ENCODE measurements at places on chromosomes 12 and 14.

GRCh38 chr14:29858299-29858698, 69.3 kb downstream of the PRKD1 start:
- DNase-seq: no peak

GRCh38 chr12:10891937-10892336, 7.9 kb upstream of the PRH1 start:
- no peak for DNase-seq

DNA sequence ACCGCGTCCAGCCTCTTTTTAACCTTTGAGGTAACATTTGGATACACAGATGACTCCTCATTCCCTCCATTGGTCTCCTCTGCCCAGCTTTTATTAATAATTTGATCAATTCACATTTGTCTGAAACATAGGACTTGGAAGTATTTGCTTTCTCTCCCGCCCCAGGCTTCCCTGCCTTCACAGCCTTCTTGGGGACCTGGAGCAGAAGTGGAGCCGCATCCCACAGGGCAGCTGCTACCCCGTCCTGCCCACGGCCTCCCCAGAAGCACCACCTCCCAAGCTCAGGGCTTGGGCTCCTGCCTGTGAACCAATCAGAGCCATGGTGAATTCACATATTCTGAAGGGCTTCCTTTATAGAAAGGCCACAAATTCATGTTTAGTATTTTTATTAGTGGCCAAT, 97.6 kb downstream of the PIWIL1 start:
- no peak for DNase-seq

DNA sequence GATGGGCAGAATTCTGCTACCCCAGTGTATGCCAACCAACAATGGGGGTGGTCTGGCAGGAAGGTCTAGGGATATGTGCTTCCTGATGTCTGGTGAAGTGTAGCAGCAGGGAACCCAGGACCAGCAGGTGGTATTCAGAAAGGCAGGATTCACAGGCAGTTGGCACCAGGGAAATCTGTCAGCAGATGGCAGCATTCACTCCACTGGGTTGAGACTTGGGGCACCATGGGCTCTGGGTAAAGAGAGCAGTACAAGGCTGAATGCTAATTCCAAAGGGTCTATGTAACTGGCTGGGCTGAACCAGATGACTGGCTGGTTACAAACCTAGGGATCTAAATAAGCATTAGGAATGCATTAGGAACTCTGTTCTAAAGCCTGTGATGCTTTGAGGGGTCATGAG, 466.9 kb upstream of the STXBP6 start:
- peak; percentile 61 for DNase-seq

DNA sequence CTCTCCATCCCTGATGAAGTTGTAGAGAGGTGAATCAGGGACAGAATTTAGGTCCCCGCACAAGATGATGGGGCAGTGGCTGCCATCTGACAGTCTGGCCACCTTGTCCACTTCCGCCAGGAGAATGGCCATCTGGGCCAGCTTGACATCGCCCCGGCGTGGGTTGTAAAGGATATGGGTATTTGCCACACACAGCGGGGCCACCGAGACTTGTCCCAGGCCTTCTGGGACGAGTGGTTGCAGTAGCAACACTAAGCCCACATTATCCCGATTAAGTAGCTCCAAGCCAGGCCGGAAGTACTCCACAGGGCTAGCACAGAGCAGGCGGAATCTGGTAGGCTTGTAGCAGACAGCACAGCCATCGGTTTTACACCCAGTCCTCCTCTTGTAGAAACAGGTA, 6.2 kb downstream of the ANGEL1 start:
- no peak for DNase-seq

DNA sequence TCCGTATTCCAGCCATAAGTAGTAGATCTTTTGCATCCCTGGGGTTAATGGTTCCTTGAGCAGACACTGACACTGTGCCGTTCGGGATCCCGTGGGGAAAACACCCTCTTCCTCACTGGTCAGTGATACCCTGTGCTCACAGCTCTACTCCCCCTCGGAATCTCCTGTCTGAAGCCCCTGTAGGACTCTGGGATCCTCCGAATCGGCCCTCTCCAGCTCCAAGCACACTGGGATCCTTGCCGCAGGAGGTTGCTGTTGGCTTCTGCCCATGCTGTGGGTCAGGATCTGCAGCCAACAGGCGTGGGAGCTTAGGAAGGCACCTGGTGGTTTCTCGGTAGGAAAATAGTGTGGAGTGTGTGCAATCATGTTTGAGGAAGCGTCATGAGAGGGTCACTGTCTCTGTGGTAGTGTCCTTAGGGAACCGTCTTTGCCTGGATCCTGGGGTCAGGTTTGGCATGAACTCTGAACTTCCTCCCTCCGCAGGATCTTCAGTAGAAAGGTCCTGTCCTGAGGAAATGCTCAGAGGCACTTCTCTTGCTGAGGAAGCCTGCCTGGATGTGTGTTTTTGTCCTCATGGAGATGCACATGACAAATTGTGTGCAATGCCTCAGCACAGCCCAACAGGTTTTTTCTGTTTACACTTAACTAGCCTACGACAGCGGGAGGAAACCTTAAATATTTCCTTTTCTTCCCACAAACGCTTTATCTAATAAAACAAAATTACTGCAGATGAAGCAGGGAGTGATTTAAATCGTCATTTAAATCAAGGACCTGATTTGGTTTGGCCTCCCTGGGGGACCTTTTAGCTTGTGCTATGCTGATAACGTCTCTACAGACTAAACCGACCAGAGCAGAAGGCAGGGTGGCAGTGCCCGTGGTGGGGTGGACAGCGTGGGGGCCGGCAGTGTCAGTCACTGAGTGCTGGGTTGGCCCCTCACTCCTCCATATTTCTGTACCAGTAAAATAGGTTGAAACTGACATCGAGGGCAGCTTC, 18.7 kb downstream of the FBXL14 start:
- no peak for DNase-seq

DNA sequence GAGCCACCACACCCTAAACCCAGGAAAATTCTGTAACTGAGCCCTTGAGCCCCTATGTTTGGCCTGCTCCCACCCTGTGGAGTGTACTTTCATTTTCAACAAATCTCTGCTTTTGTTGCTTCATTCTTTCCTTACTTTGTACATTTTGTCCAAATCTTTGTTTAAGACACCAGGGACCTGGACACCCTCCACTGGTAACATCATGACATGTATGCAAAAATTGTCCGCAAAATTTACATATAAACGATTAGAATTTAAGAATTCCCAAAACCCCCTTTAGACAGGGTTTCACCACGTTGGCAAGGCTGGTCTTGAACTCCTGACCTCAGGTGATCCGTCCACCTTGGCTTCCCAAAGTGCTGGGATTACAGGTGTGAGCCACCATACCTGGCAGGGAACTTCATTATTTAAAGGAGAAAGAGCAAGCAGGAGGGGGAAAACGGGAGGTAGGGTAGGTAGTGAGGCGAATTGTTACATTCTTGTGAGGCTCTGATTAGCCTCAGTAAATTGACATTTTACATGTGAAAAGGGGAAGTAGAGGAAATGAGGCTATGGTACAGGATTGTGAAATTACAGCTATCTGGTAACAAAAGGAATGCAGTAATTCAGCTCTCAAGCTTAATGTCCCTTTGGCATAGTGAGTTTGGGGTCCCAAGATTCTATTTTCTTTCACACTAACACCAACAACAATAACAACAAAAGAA, 27.6 kb downstream of the TUBA1A start:
- DNase-seq: no peak

DNA sequence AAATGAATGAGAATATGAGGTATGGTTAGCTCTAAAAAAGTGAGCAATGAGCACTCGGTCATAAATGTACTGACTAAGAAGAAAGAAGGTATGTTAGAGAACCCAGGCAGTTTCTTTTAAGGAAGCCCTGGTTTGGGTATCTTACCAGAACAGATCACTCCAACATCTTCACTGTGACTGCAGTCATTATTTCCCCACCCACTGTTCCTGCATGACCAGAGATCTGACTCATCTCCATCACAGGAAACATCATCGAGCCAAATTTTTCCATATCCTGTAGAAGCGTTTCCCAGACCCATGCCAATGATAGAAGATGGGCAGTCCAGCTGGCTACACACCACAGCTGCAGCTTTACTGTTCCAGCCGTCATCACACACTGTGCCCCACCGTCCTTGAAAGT, 48.0 kb downstream of the CD163L1 start:
- DNase-seq: no peak

GRCh38 chr14:53464376-53464775, 311.3 kb upstream of the DDHD1 start:
- no peak for DNase-seq

DNA sequence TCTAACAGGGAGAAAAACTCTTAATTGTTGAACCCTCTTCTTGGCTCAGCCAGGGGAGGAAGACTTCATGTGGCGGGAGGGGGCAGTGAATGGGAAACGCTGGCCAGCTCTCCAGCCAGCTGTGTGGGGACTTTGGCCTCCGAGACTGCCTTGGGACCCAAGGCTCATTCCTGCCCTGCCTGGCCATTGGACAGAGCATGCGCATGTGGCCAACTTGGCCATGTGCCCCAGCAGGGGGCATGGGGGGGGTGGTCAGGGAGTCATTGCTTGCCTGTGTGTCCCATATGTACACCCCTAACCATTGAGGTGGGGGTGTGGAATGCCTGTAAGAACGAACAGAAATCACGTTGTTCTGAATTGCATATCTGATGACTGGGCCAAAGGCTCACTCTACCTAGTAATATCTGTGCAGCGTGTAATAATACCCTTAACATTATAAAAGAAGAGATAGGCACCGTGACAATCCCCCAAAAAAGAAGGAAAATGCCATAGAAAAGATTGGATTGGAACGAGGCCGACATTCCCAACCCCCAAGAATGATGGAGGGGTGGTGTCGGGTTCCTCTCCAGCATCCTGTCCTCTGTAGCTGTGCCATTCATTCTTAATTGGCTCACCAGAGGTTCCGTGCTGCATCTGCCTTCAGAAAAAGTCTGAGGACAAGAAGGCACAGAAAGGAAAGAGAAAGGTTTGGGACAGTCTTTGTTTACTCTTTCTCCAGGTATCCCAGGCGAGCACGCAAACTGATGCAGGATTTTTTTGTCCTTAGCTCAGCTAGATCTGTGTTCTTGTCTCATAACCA, 3.5 kb upstream of the FAR2 start:
- no peak for DNase-seq

DNA sequence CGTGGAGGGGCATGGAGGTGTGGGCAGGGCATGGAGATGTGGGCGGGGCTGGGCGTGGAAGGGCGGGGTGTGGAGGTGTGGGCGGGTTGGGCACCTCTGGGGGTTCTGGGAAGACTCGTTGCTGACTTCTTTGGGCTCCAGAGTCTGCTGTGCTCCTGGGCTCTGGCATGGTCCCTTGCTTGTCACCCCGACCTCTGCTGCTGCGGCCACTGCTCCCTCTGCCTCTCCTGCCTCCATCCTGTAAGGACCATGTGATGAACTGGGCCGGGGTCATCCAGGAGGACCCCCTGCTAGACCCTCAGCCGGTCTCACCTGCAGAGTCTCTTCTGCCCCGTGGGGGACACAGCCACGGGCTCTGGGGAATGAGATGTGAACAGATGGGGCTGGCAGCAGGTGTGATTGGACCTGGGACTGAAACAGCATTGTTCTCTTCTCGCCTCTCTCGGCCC, 15.3 kb downstream of the NOC4L start:
- DNase-seq: no peak

DNA sequence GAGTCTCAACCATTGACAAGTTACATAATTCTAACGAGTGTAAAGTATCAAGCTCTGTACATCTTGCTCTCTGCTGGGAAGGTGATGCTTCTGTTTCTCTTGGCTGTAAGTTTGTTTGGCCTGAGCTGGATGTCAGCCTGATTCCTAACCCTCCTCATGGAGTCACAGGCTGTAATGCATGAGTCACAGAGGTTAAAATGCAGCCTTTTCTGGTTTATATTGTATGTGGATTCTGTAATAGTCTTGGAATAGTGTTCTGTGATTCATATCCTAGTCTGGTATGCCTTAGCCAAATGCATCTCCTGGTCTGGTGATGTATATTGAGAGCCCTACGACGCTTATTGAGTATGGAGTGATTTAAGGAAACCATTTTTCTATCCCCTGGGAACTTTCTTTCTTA, 104.5 kb upstream of the FRMD6 start:
- no peak for DNase-seq

GRCh38 chr12:113119980-113120669, 15.4 kb downstream of the RASAL1 start:
- peak; percentile 11 for DNase-seq

DNA sequence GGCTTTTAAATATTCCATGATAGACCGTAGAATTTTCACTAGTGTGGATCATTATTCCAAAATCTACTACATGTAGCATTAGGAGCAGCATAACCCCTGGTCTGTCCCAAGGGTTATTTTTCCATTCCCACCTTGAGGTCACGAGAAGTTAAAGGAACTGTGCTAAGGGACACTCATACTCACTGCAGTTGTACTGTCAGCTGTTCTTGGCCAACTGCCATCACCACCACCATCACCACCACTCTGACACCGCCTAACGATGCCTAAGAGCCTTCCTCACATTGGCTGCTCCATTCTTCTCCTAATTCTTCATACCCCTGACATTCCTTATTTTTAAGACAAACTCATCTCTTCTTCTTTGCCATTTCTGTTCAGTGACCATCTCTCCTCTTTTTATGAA, 13.4 kb upstream of the PTGDR start:
- DNase-seq: no peak

- no peak for DNase-seq
Observed at GRCh38 chr12:124778411-124778810, 85.3 kb downstream of the SCARB1 start.

DNA sequence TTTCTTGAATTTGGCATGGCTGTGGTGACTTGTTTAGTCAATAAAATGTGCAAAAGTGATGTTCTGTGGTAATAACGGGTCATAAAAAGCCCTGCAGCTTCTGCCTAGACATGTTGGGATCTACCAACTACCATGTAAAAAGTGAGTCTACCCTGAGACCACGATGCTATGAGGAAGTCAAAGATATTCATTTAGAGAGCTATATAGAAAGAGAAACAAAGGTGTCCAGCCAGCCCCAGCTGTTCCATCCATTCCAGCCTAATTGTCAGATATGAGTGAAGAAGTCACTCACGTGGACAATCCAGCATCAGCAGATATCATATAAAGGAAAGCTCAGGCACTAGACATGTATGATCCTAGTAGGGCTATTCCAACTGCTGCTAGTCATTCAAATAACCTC, 117.2 kb upstream of the SSTR1 start:
- DNase-seq: no peak

DNA sequence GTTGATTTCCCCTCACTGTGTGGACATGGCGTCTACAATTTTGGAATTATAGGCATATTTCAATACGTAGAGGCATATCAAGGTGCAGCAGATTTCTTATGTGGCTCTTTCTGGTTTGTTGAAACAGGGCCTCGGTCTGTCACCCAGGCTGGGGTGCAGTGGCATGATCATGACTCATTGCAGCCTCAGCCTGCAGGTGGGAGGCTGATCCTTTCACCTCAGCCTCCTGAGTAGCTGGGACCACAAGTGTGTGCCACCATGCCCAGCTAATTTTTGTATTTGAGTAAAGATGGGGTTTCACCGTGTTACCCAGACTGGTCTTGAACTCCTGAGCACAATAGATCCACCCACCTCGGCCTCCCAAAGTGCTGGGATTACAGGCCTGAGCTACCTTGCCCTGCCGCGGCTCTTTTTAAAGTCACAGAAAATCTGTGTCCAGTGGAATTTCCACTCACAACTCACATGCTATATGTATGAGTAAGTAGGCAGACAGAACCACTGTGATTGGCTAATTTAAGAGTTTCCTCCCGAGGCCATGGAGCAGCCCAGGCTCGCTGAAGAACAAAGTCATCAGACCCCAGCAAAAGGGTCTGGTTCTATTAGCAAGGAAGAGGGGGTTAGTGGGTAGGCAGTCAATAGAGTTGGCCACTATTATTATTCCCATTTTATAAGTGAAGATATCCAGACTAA, 9.1 kb downstream of the GNG2 start:
- no peak for DNase-seq
